Central memory CD8-positive, alpha-beta T cell (primary cell): ENCODE measurements at places on chromosomes 16 and 17.

- no peak for DNase-seq
Measured at GRCh38 chr17:37344519-37344918, 31.3 kb upstream of the C17orf78 start.

DNA sequence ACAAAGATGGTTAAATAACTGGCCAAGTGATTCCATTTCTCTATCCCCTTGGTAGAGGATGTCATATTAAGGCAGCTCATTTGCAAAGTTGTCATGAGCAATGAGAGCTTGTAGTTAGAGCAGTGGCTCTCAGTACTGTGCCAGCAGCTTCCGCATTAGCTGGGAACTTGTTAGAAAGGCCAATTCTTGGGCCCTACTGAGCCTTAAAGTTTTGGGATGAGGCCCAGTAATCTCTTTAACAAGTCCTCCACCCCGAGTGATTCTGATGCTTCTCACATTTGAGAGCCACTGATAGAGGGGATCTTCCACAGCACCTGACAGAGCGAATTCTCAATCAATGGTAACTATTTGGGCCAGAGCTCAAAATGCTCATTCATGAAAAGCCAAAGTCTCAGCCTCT lies 20.2 kb upstream of the CCL1 start:
- DNase-seq = no peak

GRCh38 chr16:3094289-3095027 lies 4.6 kb downstream of the ZSCAN10 start:
- DNase-seq = peak; percentile 47

DNA sequence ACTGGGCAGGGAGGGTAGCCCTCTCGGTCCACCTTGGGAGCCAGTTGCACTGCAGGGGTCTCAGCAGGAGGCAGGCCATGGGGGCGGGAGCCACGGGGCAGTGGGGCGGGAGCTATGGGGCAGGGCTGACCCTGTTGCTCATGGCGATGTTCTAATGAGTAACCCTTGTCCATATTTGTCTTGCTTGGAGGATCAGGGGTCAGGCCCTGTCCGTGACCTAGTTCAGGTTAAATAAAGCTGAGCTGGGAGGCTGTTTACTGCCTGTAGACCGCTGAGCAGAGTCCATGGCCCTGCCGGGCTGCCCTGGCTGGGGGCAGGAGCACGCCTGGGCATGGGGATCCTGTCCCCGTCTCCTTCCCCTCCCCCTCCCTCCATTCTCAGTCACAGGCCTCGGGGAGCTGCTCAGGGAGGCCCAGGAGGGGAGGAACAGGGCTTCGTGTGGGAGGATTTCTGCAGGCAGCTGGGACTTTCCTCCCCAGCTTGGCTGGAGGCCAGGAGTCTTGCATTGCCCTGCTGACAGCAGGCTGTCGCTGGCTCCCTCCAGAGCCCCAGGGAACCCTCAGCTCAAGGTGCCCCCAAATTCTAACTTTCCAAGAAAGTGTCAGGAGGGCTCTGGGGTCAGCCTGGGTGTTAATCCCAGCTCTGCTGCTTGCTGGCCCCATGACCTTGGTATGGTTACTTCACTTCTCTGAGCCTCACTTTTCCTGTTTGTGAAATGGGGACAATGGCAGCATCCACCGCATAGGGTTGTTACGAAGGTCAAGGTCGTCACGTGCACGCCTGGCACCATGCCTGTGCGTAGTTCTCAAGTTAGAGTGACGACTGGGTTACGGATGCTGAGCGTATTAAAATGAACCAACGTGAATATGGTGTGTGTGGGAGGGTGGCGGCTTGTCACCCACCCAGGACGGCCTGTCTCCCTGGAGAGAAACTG lies 6.1 kb upstream of the SERPINF2 start:
- DNase-seq = no peak

GRCh38 chr16:49739381-49739780 lies 116.5 kb downstream of the ZNF423 start:
- DNase-seq = no peak

DNA sequence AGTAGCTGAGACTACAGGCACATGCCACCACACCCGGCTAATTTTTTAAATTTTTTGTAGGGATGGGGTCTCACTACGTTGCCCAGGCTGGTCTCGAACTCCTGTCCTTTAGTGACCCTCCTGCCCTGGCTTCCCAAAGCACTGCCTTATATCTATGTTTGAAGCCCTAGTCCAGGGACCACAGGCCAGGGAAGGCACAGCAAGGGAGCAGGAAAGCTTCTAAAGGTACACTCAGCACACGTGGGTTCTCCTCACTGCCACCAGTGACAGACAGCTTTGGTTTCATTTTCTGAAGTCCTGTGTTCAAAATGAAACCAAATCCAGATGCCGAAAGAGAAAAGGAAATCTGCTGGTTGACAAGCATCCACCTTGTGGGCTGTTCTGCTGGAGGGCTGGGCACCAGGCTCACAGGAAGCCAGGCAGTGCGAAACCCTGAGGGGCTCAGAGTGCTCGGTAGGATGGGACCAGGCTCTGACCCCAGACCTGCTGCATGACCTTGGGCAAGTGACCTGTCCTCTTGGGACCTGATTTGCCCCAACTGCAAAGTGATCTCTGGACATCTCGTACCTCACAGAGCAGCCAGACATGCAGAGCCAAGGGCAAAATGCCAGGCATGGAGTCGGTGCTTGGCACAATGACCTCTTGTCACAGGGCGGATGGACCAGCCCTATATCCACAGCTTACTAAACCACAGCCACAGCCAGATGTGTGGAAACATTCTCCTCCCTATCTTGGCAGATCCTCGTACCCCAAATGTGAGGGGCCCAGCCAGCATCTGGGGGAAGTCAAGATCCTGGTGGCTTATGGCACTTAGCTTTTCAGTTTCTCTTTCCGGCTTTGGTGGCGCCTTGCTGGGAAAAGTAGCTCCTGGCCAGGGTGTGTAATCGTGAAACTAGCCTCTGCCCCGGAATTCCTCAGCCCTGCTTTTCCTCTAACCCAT lies 2.8 kb upstream of the SOCS1 start:
- DNase-seq = peak; percentile 25

DNA sequence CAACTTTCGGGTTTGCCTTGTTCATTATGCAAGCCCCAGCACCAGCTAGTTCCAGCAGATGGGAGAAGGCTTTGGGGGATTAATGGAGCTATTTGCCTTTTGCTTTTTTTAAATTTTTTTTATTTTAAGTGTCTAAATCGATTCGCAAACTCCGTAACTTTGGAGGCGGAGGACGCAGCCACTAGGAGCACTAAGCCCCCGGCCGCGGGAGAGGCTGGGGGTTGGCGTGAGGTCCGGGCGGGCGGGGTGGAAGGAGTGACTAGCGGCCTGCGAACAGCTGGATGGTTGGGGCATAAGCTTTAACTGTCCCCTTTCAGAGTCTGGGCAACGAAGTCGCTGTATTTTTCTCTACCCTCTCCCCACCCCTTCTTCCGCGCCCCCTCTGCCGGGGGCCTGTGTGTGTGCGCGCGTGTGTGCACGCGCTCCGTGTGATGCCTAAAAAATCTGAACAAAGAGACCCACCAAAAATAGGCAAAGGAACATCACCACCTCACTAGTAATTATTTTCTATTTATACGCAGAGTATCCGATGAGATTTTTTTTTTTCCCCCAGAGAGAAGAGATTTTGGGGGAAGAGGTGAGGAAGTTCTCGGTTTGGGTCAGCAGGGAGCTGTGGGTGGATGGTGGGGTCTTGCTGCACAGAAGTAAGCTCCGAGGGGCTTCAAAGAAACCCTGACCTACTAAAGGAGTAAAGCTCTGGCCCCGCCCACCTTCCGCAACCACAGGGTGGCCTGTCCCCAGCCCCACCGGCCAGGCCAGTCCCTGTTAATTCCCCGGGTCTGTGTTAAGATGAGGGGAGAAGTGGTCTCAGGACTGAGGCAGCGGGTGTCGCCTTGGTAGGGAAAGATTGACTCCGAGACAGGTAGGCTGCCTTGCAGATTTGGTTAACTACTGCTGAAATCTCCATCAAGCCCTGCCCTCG lies 2.3 kb downstream of the SHISA9 start:
- no peak for DNase-seq

GRCh38 chr17:76318586-76318985 lies 10.5 kb upstream of the QRICH2 start:
- no peak for DNase-seq

- DNase-seq = no peak
Measured at GRCh38 chr17:19800571-19800970, 52.5 kb upstream of the ALDH3A1 start.

- no peak for DNase-seq
Measured at GRCh38 chr17:28662527-28662829, 473 bp downstream of the SUPT6H start.

DNA sequence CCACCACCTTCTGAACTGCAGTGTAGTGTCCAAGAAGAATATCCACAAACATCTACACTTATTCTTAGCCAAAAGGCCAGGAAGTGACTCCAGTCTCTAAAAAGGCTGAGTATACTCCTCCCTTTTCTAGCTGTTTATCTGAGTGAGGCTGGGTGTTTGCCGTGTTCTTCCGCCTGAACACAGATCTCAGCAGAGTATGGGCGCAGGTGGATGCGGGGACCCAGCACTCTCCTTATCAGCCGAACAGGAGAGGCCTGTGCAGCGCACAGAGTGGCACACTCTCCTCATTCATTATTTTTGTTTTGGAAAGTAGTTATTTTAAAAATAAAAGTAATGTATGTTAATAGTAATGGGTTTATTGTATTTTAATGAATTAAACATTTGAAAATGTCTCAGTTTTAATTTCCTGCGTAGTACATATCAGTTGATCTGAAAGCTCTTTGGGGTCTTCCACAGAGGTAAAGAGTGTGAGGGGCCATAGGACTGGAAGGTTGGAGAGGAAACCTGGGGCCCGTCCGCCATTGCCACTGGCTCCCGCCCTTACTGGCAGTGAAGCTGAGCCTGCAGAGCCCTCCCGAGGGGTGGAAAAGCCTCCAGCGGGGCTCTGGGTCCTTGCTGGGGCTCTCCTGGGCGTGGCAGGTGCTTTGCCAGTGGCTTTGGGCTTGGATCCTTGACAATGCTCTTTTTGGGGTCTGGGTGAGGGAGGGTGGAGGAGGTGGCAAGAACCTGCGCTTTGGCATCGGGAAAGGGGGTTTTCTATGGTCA lies 53.8 kb downstream of the PDPK1 start:
- DNase-seq = no peak

- DNase-seq = no peak
Measured at GRCh38 chr17:27577884-27578717, 52.9 kb upstream of the LGALS9 start.

- DNase-seq = no peak
Measured at GRCh38 chr16:2779978-2780898, 3.2 kb upstream of the ELOB start.

DNA sequence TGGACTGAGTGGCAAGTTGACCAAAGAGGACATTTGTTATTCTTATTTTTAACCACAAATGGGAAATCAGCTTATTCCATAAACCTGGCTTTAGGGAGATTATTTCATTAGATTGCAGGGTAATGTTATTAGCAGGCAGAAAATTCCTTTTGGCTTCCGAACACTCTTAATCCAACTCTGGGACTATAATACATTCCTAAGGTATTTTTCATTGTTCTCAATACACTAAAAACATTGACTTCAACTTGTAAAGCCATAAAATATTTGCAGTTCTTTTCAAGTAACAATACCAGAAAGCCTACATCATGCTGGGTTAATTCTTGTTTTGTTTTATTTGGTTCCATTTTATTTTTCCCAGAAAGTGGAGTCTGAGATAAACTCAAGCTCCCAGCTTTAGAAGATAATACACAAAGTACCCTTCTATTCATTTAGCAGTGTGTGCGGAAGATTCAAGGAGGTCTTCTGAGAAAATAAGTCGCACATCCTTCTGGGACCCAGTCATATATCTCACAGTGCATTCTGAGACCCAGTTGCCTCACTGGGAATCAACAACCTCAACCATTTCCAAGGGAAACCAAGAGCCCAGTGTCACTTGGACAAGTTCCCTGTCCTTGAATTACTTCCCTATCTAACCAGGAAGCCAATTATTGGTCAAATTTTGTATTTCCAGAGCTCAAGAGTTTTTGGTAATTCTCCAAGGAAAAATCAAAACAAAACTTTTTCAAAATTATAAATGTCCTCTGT lies 389.6 kb upstream of the DYNLRB2 start:
- DNase-seq = no peak

- DNase-seq = no peak
Measured at GRCh38 chr16:1020091-1020399, 38.5 kb downstream of the SOX8 start.

DNA sequence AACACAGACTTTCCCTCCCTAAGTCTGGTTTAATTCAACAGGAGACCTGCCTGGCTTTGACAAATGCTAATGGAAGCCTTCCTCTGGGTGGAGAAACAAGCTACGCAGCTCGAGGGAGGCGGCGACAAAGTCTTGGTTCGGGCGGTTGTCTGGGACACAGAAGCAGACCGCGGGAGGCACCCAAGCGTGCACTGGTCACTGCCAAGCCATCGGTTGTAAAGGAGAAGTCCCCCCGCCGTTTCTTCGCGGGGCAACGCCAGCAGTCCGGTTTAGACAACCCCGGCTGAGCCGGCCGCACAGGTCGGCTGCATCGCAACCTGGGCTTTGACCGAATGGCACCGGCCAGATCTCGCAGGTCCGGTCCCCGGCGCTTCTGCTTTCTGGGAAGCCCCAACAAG lies 586 bp downstream of the GLYR1 start:
- DNase-seq = no peak

DNA sequence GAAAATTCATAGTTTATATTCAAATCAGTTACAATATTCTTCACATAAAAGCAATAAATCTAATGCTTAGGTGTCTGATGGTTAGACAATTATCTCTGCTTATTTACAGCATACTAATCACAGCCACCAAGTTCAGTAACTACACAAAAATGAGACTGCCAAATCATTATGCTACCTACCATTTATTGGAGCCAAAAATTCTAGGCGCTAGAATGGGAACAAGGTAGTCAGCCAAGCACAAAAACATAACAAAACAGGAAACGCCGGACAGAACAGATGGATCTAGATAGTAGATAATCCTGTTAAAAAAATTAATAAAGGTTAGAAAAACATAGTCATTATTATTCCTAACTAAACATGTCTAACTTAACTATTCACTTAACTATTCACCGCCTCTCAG lies 3.6 kb downstream of the ARL6IP1 start:
- DNase-seq = no peak

DNA sequence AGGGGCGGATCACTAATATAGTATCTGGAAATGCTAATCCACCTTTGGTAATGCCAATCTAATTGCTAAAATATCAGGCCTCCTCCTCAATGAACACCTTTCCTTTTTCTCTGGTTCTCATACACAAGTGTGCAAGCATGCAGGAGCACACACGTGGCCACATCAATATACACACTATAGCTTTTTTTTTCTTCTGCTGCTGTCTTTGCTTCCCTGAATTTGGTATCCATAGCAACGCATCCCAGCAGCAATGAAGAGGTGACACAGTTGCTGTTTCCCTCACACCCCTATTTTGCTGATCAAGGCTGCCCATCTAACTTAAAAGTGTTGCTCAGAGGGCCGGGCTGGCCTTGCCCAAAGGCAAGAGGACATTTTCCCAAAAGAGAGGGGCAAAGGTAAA lies 15.4 kb downstream of the NOG start:
- DNase-seq = no peak

- no peak for DNase-seq
Measured at GRCh38 chr16:53081686-53082407, 27.1 kb downstream of the CHD9 start.

GRCh38 chr16:57123974-57124674 lies 31.7 kb downstream of the CPNE2 start:
- DNase-seq = no peak

- peak; percentile 84 for DNase-seq
Measured at GRCh38 chr17:34980353-34980680, at the start of gene LIG3. LIG3 (plus strand) TSS chr17:34980512; CDS start chr17:34983006, 2,494 bp downstream.
